ENCODE measurements at places on chromosomes 4 and X.

DNA sequence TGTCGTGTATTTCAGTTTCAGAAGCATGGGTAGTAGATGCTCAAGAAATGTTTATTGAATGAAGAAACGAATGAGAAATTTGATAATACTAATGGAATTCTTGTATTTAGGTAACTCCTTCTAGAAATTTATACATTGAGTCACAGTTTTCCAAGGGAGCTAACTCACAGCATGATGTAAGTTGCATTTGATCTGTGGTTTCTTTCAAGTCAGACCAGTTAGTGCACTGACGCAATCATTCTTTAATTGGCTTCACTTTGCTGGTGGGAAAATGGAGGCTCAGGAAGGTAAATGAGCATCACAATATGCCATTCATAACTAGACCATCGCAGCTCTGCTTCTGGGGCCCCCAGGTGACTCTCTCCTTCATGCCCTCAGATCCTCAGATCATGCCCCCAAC, 17.3 kb upstream of the CWH43 start:
- DNase-seq = no peak

DNA sequence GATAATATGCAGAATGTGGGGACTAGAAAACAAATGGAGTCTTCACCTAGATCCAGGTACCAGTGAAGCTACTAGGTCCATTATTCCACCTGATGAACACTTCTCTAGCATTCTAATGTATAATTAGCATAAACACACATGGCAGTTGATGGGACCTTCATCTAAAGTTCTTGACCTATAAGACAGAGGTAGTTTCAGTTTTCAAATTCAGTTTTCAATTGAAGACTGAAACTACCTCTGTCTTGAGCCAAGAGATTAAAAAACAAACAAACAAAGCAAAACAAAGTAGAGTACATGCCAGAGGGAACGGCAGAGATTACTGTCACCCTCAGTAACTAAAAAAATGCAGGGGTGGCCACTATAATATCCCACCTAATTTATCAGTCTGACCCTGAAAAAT, 199.9 kb upstream of the NEIL3 start:
- DNase-seq = no peak

- no peak for DNase-seq
Observed at GRCh38 chr4:19786616-19787015, 465.1 kb upstream of the SLIT2 start.

GRCh38 chr4:109655396-109655795, 47.8 kb downstream of the CASP6 start:
- no peak for DNase-seq

DNA sequence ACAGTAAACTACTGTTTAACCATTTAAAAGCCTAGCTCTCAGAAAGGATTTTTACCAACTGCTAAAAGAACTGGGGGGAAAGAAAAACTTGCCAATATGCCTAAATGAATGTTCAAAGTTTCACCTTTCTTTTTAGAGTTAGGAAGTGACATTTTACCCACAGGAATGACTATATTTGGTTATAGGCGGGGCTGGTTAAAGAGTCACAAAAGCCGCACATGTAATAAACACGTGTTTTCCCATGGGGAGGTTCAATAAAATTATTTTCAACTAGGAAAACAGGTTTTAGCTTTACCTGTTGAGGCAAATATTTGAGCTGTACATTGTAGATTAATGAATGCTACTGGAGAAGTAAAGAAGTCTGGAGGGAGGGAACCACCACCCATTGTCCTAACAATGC, 41.6 kb upstream of the UGDH start:
- no peak for DNase-seq

GRCh38 chr4:86380181-86380724, 20.4 kb upstream of the MAPK10 start:
- DNase-seq = no peak

- no peak for DNase-seq
Observed at GRCh38 chr4:3514806-3515501, 17.3 kb downstream of the LRPAP1 start.

DNA sequence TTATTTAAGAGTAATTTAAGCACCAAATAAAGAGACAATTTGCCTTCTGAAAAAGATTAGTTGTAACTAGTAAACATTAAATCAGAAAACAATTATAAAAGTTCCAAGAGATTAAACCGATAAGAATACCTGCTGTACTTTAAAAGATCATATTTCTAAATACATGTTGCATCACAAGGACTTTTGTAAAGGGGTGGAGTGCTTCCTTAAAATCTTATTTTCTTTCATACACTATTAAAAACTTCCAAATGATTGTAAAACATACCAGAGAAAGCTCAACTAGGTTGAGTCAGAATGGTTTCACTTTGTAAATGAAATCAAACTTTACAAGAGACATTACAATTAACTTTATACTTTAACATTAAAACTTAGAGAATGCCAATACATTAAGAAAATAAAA, 41.8 kb downstream of the ACSL4 start:
- no peak for DNase-seq

DNA sequence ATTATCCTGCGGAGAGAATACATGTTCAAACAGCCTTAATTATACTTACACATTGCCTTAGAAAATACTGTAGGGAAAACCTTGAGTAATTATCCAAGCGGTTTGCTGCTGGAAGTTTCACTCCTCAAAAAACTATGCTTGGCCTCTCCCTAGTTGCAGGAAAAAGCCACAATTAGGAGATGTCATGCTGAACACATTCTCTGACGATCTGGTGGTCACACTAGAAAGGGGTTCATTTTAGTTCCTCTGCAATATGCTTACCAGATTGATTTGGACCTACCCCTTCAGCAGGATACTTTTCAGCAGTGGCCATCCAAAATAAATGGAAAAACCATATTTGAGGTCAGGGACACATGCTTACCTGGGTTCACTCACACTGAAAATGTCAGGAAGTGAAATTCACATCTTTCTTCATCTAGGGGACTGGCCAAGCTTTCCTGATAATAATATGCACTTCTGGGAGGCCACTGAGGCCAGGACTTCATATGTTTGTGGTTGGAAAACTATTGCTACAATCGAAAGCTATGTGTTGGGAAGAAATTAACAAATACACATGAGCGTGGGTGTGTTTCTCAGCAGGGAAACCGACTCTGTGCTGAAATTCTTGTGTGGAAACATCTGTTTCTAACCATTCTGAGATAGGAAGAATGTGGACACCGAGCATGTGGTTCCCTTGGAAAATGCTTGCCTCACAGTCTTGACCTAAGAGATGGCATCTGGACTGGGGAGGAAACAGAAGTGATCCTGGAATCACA, 68.8 kb downstream of the ATXN3L start:
- no peak for DNase-seq

DNA sequence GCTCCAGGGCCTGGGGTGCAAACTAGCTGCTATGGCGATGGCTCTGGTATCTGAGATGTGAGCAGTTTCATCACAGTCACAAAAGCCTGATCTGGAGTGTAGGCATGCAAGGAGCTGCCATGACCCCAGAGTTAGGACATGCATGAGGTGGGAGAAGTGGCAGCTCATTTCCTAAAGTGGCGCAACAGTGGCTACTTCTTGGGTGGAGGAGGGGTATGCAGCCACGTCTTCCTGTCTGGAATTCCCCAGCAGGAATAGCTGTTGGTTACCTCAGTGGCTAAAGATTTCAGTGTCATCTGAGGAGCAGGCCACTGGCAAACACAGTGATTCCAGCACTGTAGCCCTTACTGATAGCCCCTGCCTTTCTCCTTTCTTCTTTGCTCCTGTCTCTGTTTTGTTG, 1382.5 kb downstream of the C4orf33 start:
- DNase-seq = no peak

GRCh38 chr4:139761461-139761860, 95.8 kb downstream of the MGST2 start:
- DNase-seq = no peak

Data from SHP77 treated with DMSO at 0.1 percent for 48 hours (cell line).